ENCODE measurements at places on chromosomes 7 and 10. TPM values are rescaled to one million over a fixed set of nuclear protein-coding genes. Genes with fewer than 3 reads are reported as not detected.

- no peaks in the 10 kb centered on the region for H3K36me3 ChIP-seq
- DNase-seq, result no peak
- no peak overlapping the region for H3K4me3 ChIP-seq
- no peaks in the 10 kb centered on the region for H3K4me1 ChIP-seq
These were observed 158.9 kb upstream of the AGR3 start for GRCh38 chr7:17040716-17041115.

DNA sequence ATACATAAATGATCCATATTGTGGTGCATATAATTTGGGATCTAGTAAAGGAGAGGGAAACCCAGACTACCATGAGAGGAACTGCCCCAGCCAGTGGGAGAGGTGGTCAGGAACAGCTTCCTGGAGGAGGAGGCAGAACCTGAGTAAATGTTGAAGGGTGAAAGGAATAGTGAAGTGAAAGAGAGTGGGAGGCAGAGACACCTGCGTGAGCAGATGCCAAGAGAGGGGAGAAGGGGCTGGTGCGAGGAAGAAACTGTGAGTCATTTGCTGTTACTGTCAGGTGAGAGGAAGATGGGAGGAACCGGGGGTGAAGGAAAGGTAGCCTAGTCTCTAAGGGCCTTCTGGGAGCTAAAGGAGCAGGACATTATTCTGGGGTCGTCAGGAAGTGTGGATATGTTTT is 294.8 kb downstream of the GRID1 start:
- no peaks in the 10 kb centered on the region for H3K4me1 ChIP-seq
- DNase-seq, result no peak
- H3K27ac ChIP-seq, result no peak overlapping the region
- no peaks in the 10 kb centered on the region for H3K36me3 ChIP-seq
- H3K27me3 ChIP-seq, result no peaks in the 10 kb centered on the region
- no peak overlapping the region for H3K4me3 ChIP-seq

LRRN3 gene
- total RNA-seq, result 1.5 TPM

DNA sequence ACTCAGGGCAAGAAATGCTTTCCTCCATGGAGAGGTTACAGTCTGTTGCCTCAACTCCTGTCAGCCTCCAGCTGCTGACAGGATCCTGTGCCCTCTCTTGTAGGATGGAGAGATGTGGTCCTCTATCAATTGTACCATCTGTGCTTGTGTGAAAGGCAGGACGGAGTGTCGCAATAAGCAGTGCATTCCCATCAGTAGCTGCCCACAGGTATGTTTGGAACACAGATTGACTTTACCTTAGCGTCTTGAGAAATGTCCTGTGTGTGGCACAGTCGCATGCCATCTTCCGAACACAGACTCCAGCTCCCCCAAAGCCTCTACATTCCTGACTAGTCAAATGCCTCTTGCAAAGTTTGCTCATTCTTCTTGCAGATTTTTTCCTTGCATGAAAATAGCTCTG is 152.6 kb downstream of the BMPER start:
- no peak for DNase-seq
- H3K27me3 ChIP-seq, result no peaks in the 10 kb centered on the region
- no peak overlapping the region for H3K27ac ChIP-seq
- H3K4me1 ChIP-seq, result no peaks in the 10 kb centered on the region
- H3K4me3 ChIP-seq, result no peak overlapping the region

AKR1C3 gene
- 47.4 TPM for total RNA-seq

- H3K27me3 ChIP-seq, result peaks cover 12% of the 10 kb centered on the region
- no peak overlapping the region for H3K4me3 ChIP-seq
- H3K4me1 ChIP-seq, result no peaks in the 10 kb centered on the region
- H3K27ac ChIP-seq, result no peak overlapping the region
These were observed 291.7 kb upstream of the HABP2 start for GRCh38 chr10:113261161-113261560.

- H3K27me3 ChIP-seq, result no peaks in the 10 kb centered on the region
- H3K4me1 ChIP-seq, result peaks cover 9% of the 10 kb centered on the region
- H3K4me3 ChIP-seq, result no peak overlapping the region
- H3K27ac ChIP-seq, result no peak overlapping the region
These were observed 15.7 kb downstream of the CSGALNACT2 start for GRCh38 chr10:43153901-43154300.

GRCh38 chr10:7484456-7485243 is 73.8 kb upstream of the SFMBT2 start:
- H3K36me3 ChIP-seq, result no peaks in the 10 kb centered on the region
- no peak overlapping the region for H3K4me3 ChIP-seq
- H3K27me3 ChIP-seq, result no peaks in the 10 kb centered on the region
- peaks cover 11% of the 10 kb centered on the region for H3K4me1 ChIP-seq
- no peak overlapping the region for H3K27ac ChIP-seq

- H3K4me3 ChIP-seq, result no peak overlapping the region
- H3K27me3 ChIP-seq, result peaks cover 28% of the 10 kb centered on the region
- no peaks in the 10 kb centered on the region for H3K4me1 ChIP-seq
- no peaks in the 10 kb centered on the region for H3K36me3 ChIP-seq
- no peak overlapping the region for H3K27ac ChIP-seq
- no peak for DNase-seq
These were observed 332.3 kb downstream of the DNAJB6 start for GRCh38 chr7:157668884-157669767.

DNA sequence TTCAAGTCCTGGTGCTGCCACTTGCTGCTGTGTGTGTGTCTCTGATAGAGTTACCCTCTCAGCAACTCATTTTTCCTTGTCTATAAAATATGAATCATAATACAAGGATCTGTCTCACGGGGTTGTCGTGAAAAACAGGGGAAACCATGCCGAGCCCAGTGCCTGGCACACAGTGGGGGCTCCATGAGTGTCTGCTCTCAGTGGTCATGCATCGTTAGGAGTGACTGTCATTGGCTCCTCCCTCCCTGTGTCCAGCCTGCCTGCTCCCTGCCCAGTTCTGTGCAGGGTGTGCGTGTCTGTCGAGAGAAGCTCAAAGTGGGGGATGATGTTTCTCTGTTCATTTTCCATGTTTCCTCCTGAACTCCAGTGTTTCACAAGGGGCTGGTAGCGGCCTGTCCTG is 83.6 kb upstream of the LRRC4 start:
- no peak for DNase-seq
- H3K27me3 ChIP-seq, result peaks cover 2% of the 10 kb centered on the region
- H3K4me3 ChIP-seq, result no peak overlapping the region
- no peaks in the 10 kb centered on the region for H3K36me3 ChIP-seq

DNA sequence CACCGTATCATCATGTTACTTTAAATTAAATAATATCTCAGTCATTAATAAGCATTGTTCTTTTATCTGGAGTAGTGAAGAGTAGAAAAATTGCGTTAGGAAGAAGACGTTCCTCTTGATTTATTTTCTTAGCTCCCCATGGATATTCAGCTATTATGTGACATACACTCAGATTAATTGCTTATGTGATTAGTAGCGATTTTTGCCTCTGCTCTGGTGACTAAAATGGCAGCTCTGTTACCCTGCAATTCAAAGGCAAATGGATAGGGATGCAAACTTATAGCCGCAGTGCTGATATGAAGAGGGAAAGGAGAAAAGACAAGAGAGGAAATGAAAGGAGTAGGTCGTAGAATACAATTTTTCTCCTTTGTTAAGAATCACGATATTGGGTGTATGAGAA is 188.4 kb upstream of the MALRD1 start:
- H3K27ac ChIP-seq, result no peak overlapping the region
- no peaks in the 10 kb centered on the region for H3K27me3 ChIP-seq
- H3K4me3 ChIP-seq, result no peak overlapping the region
- H3K36me3 ChIP-seq, result no peaks in the 10 kb centered on the region
- DNase-seq, result no peak

- no peak overlapping the region for H3K4me3 ChIP-seq
- no peaks in the 10 kb centered on the region for H3K36me3 ChIP-seq
- no peak for DNase-seq
- no peak overlapping the region for H3K27ac ChIP-seq
- no peaks in the 10 kb centered on the region for H3K27me3 ChIP-seq
- no peaks in the 10 kb centered on the region for H3K4me1 ChIP-seq
These were observed 243.2 kb downstream of the GFRA1 start for GRCh38 chr10:116029826-116030225.

VSTM4 gene
- 2.0 TPM for total RNA-seq

IGF2BP3 gene
- total RNA-seq, result 0.34 TPM

DNA sequence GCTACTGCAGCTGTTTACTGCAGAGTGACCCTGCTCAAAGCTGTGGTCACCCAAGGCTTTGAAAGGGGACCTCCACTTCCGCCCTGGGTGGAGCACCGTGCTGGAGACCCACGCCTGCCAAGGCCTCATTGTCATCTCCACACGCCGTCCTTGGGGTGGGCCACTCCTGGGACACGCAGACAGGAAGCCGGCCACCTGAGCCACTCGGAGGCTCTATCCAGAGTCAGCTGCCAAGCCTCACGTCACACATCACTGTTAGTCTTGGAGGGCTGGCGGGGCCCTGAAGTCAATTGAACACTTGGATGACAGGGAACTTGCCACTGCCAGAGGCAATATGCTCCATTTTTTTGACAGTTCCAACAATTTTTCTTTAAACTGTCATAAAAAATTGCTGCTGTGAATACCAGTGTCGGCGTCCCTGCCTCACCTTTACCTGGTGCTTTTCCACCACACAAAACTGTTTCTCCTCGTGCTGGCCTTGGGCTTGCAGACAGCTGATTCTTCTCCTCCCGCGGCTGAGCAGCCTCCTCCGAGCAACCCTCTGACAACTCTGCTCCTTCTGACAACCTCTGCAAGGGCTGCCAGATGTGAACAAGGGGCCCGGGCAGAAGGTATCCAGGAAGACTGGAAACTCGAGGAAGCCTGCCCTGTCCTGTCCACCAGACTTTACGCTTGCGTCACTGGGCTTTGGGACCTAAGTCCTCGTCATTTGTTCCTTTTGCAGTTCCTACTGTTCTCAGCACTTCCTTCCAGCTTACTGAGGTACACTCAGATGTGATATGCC is 81.9 kb downstream of the EGFR start:
- H3K4me3 ChIP-seq, result peak overlapping the region; percentile 49
- peaks cover 57% of the 10 kb centered on the region for H3K4me1 ChIP-seq
- no peaks in the 10 kb centered on the region for H3K27me3 ChIP-seq
- peak; percentile 79 for DNase-seq
- no peaks in the 10 kb centered on the region for H3K36me3 ChIP-seq
- H3K27ac ChIP-seq, result peak overlapping the region; percentile 83

GRCh38 chr7:43118313-43118712 is 5.9 kb downstream of the HECW1 start:
- H3K27me3 ChIP-seq, result peaks cover 11% of the 10 kb centered on the region
- H3K27ac ChIP-seq, result no peak overlapping the region
- peaks cover 4% of the 10 kb centered on the region for H3K4me1 ChIP-seq

DNA sequence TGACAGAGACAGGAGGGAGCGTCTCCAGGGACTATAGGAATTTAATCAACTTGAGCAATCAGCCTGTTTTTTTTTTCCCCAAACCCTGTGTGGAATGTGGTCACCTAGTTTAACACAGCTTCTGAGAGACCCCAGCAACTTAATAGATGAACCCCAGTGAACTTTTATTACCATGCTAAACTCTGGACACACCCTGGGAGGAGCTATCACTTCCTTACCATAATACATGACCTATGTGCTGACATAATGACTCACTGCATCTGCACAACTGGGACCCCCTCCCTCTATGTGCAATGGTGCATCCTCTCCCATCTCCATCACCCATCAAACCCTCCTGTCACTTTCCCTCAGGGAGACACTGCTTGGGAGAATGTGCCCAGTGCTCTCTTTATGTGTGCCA is 83.7 kb downstream of the EPC1 start:
- H3K4me3 ChIP-seq, result no peak overlapping the region
- no peaks in the 10 kb centered on the region for H3K4me1 ChIP-seq
- no peak overlapping the region for H3K27ac ChIP-seq
- no peaks in the 10 kb centered on the region for H3K27me3 ChIP-seq
- DNase-seq, result no peak

- H3K27me3 ChIP-seq, result no peaks in the 10 kb centered on the region
- H3K4me1 ChIP-seq, result no peaks in the 10 kb centered on the region
- no peak for DNase-seq
- no peaks in the 10 kb centered on the region for H3K36me3 ChIP-seq
- no peak overlapping the region for H3K27ac ChIP-seq
These were observed 11.1 kb downstream of the LRRN3 start for GRCh38 chr7:111101856-111102646.

DNA sequence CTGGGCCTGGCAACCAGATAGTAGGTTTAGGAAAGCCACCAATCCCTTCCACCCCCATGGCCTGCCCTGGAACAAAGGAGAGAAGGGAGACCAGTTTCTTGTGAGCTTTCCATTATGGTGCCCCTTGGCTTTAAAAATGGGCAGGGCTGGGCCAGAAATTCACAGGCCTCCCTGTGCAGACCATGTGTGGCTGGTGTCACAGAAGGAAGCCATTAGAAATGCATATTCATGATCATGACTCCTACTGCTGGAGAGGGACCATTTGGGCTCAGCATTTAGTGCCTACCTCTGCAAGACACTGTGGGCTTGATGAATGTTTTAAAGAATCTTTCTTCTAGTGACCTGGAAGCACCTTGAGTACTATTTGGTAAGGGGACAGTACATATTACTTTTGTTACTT is 108.3 kb downstream of the HECW1 start:
- no peak overlapping the region for H3K27ac ChIP-seq
- no peaks in the 10 kb centered on the region for H3K27me3 ChIP-seq
- no peak overlapping the region for H3K4me3 ChIP-seq
- H3K4me1 ChIP-seq, result no peaks in the 10 kb centered on the region
- DNase-seq, result no peak
- no peaks in the 10 kb centered on the region for H3K36me3 ChIP-seq

DNA sequence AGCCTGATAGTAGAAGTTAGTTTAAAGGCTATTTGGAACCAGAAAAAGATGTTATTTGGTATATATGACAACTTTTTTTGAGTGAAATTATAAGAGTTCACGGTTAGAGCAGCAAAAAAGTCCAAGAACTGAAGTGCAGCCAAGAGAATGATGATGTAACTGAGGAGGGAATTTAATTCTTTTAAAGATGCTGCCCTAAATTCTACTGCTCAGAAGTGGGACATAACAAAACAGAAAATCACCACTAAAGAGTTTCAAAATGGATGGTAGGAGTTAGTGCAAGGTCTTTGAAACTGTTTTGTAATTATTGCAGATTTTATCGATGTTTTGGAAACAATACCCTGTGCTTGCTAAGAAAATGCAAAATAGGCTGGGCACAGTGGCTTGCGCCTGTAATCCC is 6.5 kb downstream of the SAMD8 start:
- H3K4me3 ChIP-seq, result no peak overlapping the region
- H3K27me3 ChIP-seq, result no peaks in the 10 kb centered on the region
- peaks cover 93% of the 10 kb centered on the region for H3K4me1 ChIP-seq

- no peaks in the 10 kb centered on the region for H3K36me3 ChIP-seq
- no peak for DNase-seq
- H3K4me3 ChIP-seq, result no peak overlapping the region
- H3K27me3 ChIP-seq, result no peaks in the 10 kb centered on the region
- peaks cover 23% of the 10 kb centered on the region for H3K4me1 ChIP-seq
These were observed 131.6 kb downstream of the DIP2C start for GRCh38 chr10:557792-558328.

- H3K27me3 ChIP-seq, result no peaks in the 10 kb centered on the region
- H3K4me3 ChIP-seq, result no peak overlapping the region
- H3K4me1 ChIP-seq, result peaks cover 43% of the 10 kb centered on the region
These were observed 35.4 kb downstream of the TMEM120A start for GRCh38 chr7:75958802-75959543.
